Activated naive CD4-positive, alpha-beta T cell treated with anti-CD3 and anti-CD28 coated beads, Interleukin-2, amount 10 ng/mL, durations not matched to agents 7 days and 5 days (primary cell): ENCODE measurements at places on chromosomes 3 and 15.

DNA sequence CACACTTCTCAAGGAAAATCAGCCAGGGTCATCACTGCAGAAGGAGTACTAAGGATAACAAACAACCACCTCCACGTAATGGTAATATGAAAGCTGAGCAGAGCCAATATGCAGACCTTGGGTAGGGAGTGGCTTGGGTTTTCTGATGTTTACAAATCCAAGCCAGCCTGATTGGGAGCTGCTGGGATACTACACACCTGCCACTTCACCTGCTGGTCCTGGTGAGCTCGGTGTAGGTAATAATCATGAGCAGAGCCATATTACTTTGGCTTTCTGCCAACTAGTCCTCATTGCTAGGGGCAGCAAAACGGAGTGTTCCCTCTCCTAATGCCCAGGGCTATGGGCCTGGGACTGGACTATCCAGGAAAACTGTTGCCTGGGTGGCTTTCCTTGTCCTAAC is 433.5 kb upstream of the PPP2R3A start:
- no peak for DNase-seq

- no peak for DNase-seq
Measured at GRCh38 chr3:50124052-50124799, 30.9 kb upstream of the SEMA3F start.

DNA sequence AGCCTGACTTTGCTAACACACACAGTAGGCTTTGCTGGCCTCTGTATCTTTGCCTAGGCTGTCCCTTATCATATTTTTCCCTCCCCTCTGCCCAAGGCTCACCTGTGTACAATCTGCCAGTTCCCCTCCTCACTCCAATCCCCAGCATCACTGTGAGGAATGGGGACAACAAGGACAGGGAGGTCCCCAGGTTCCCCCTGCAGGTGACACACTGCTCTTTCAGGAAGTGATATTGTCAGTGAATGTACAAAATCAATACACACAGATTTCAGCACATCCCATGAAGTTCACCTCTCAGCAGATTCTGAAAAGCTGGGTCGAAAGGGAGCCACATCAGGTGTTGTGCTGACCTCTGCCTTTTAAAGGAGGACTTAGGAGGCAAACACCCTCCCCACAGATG is 177.5 kb downstream of the RAB11A start:
- DNase-seq: peak; percentile 25

- no peak for DNase-seq
Measured at GRCh38 chr3:107894998-107895397, 195.8 kb downstream of the CD47 start.

- peak; percentile 25 for DNase-seq
Measured at GRCh38 chr15:31474059-31474868, 147.6 kb downstream of the KLF13 start.

DNA sequence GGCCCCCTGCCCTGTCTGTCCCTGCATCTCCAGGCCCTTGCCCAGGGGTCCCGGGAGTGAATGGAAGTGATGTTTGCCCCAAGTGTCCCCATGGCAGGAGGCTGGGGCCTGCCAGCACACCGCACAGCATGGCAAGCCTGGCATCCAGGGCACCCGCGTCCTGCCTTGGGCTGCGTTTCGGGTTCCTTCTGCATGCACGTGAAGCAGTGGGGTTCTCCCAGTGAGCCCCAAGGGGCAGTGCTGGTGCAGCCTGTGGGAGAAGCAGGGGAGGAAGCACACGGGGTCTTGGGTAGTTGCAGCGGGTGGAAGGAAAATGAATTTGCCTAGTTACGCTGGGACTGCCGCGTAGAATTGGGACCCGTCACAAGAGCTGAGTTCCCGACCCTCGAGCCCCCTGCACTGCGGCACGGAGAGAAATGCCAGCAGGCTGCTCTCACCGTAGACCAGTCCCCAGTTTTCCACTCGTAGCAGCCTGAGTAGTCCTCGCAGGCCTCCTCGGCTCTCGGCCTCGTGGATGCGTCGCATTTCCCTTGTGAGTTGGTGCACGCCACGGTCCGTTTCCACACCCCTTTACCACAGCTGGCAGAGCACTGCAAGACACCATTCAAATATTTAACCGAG is 259.5 kb upstream of the LYSMD4 start:
- DNase-seq: no peak

- DNase-seq: no peak
Measured at GRCh38 chr3:65545429-65545828, 493.3 kb downstream of the MAGI1 start.

DNA sequence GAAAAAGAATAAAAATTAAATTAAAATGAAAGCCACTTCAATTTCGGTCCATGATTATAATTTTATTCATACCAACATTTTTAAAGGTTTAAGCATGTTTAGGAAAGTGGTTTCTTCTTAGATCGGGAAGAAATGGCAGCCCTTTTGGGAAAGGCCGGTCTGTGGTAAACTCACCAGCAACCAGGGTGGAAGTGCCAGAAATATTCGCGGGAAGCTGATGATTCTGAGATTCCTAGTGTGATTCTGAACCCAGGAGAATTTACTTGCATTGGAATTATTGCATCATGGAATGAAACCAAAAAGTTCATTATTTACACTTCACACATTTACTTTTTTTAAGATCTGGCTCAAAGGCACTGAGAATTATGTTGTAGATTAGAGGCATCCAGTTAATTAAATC is 97.2 kb upstream of the CCNL1 start:
- DNase-seq: no peak

GRCh38 chr3:140617135-140617534 is 60.7 kb upstream of the TRIM42 start:
- no peak for DNase-seq
